NCI-H187 treated with DMSO at 0.1 percent for 48 hours (cell line): ENCODE measurements at places on chromosomes 7 and 10.

GRCh38 chr10:61280303-61280702, 172.9 kb downstream of the TMEM26 start:
- no peak for DNase-seq

DNA sequence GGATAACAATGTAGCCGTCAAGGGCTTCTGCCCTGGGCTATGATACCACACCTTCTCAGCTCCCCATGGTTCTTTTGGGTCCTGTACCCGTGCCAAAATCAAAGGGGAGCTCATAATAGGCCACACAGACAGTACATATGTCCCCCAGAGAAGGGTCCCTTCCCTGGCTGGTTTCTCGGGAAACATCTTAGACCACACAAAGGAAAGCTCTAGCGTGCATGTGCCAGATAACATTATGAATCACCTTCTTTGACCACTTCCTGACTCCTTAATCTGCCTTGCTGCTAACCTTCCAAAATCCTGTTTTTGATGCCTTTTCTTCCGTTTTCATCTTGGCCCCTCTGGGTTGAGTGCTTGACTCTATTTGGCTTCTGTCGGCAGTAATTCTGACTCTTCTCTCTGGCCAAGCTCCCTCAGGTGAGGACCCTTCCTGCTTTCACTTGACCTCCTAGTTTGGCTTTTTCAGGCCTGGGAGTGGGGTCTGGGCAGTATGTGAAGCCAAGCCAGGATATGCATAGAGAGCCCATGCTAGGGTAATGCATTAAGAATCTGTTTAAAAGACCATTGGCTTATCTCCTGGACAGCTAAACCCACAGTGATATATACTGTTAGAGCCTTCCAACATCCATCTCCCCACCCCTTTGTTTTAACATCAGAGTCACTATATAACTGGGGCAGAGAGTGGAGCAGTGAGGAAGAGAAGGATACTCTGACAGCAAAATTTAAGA, 84.8 kb downstream of the ANLN start:
- DNase-seq = no peak

DNA sequence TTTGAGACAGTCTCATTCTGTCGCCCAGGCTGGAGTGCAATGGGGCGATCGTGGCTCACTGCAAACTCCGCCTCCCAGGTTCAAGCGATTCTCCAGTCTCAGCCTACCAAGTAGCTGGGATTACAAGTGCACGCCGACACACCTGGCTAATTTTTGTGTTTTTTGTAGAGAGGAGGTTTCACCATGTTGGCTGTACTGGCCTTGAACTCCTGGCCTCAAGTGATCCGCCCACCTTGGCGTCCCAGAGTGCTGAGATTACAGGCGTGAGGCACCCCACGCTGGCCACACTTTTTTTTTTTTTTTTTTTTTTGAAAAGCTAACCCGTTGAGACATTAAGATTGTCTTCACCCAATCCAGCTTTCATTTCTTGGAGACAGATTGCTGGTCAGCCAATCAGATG, 2.1 kb downstream of the ZNF273 start:
- DNase-seq = no peak

- DNase-seq = no peak
Measured at GRCh38 chr10:77390481-77390891, 247.1 kb downstream of the KCNMA1 start.

GRCh38 chr7:137446025-137446424, 102.5 kb upstream of the PTN start:
- no peak for DNase-seq

DNA sequence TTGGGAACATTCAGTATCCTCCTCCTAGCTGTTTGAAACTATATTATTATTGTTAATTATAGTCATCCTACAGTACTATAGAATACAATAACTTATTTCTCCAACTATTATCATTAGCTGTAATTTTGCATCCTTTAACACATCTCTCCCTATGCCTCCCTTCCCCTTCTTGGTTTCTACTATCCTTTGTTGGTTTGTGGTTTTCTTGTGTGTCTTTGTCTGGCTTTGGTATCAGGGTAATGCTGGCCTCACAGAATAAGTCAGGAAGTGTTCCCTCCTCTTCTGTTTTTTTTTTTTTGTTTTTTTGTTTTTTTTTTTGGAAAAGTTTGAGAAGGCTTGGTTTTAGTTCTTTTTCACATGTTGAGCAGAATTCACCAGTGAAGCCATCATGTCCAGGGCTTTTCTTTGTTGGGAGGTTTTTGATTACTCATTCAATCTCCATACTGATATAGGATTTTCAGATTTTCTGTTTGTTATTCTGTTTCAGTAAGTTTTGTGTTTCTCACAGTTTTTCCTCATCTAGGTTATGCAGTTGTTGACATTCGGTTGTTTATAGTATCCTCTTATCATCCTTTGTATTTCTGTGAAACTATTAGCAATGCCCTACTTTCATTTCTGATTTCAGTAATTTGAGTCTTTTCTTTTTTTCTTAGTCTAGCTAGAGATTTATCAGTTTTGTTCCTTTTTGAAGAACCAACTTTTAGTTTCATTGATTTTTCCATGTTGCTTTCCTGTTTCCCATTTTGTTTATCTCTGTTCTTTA, 21.6 kb downstream of the C1GALT1 start:
- no peak for DNase-seq

- peak; percentile 46 for DNase-seq
Measured at GRCh38 chr7:76234931-76235441, 33.3 kb downstream of the SRRM3 start.

DNA sequence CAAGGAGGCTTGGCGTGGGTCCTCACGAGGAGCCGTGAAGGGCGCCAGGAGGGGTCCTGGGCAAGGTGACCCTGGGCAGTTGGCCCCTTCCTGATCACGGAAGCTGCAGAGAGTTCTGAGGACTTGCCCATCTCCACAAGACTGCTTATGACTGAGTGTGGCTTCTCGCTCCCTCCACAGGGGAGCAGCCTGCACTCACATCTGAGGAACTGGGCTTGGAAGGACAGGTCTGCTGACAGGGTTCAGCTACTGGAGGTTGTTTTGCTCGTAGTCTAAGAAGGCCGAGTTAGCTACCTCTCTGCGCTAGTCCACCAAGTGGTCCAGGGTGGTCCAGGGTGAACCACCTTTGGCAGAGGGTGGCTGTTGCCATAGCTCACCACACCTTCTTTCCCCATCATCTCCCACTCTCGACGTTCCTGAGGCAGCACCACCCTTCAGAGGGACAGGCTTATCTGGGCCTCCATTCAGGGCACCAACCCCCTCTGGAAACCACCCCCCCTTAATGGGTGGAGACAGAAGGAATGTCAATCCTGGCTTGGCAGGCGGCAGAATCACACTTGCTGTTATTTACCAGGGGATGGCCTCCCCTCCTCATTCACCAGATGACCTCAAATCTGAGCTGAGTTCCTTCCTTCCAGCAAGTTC, 38.2 kb downstream of the FAM53B start:
- no peak for DNase-seq

- no peak for DNase-seq
Measured at GRCh38 chr10:74056050-74056818, 58.3 kb downstream of the VCL start.

GRCh38 chr10:117457071-117457810, 82.0 kb upstream of the PDZD8 start:
- DNase-seq = no peak

GRCh38 chr10:119996944-119997343, 104.4 kb downstream of the SEC23IP start:
- DNase-seq = no peak

GRCh38 chr10:35910234-35910633, 268.1 kb upstream of the FZD8 start:
- DNase-seq = no peak

GRCh38 chr10:124680675-124681074, 63.5 kb downstream of the FAM53B start:
- DNase-seq = no peak

DNA sequence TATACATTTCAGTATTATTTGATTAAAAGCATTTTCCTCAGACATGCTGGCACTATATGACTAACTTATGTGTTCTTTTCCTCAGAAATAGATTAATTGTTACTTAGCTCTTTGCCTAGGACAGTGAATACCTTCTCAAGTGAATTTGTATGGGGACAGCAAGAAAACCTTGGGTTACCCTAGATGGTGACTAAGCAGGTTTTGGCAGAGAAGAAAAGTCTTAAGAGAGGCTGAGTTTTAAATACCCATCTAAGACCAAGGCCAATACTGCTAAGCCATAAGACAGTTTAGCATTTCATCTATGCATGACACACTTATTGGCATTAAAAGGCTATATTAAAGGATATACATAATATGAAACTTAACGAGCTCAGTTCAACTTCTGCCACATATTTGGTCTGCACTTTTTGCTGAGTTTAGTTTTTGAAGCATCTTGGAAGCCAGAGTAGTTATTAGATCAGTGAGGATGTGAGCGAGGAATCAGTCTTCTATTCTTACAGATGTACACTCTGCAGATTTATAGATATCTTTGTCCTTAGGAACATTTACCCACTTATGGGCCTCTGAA, 54.6 kb upstream of the FAM3C start:
- DNase-seq = no peak
